ENCODE measurements at places on chromosomes 1 and 21.
A peak's percentile ranks its signal among the peaks of the same experiment; 100 is the strongest.

DNA sequence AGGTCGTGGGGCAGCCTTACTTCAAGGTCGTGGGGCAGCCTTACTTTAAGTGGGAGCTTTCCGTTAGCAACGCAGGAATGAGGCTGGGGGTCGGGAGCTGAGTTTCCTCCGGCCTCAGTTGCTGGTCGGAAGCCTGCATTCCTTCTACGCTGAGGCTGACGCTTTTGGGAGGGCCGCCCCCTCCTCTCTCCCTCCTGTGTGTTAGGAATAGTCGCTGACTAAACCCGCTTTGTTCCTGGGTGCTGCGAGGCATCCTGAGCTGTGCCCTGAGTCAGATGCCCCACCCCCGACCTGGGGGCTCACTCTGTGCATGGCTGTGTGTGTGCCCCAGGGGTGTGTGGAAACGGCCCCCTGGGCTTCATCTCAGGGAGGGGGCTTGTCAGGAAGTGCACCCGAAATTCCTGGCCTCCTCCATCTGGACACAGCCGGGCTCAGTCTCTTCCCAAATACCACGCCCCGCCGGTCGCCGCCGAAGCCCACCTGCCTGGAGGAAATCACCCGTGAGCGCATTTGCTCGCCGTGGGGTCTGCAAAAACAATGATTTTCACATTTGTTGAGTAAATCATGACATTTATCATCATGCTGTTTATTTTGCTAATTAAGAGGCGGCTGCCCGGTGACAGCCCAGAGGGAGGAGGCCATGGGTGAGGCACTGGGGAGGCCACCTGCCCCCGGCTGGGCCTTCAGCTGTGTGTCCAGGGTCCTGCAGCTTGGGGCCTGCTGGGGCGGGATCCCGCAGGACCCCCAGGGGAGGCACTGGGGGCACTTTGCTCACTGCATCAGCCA lies 121.4 kb downstream of the PRDM16 start:
- no peaks in the 10 kb centered on the region for H3K27me3 ChIP-seq
- H3K4me3 ChIP-seq, result no peak overlapping the region
- no peak overlapping the region for H3K27ac ChIP-seq
- H3K4me1 ChIP-seq, result no peaks in the 10 kb centered on the region
- no peaks in the 10 kb centered on the region for H3K36me3 ChIP-seq
- no peak for DNase-seq

- H3K4me1 ChIP-seq, result no peaks in the 10 kb centered on the region
- no peaks in the 10 kb centered on the region for H3K36me3 ChIP-seq
- no peak overlapping the region for H3K4me3 ChIP-seq
- no peaks in the 10 kb centered on the region for H3K27me3 ChIP-seq
- peak; percentile 52 for DNase-seq
- no peak overlapping the region for H3K27ac ChIP-seq
Observed at GRCh38 chr1:207309745-207310273, 11.7 kb upstream of the CD55 start.

GRCh38 chr1:194698908-194699318 lies 1512.5 kb upstream of the B3GALT2 start:
- no peaks in the 10 kb centered on the region for H3K4me1 ChIP-seq
- no peaks in the 10 kb centered on the region for H3K36me3 ChIP-seq
- H3K27ac ChIP-seq, result no peak overlapping the region
- no peak overlapping the region for H3K4me3 ChIP-seq
- no peaks in the 10 kb centered on the region for H3K27me3 ChIP-seq

- H3K4me1 ChIP-seq, result no peaks in the 10 kb centered on the region
- no peaks in the 10 kb centered on the region for H3K36me3 ChIP-seq
- no peak for DNase-seq
- no peaks in the 10 kb centered on the region for H3K27me3 ChIP-seq
- no peak overlapping the region for H3K4me3 ChIP-seq
Observed at GRCh38 chr1:51063121-51063520, 38.9 kb upstream of the C1orf185 start.

- DNase-seq, result peak; percentile 69
- peaks cover 4% of the 10 kb centered on the region for H3K4me1 ChIP-seq
- H3K4me3 ChIP-seq, result no peak overlapping the region
- H3K27me3 ChIP-seq, result no peaks in the 10 kb centered on the region
- H3K36me3 ChIP-seq, result no peaks in the 10 kb centered on the region
- H3K27ac ChIP-seq, result no peak overlapping the region
Observed at GRCh38 chr21:41357546-41357945, 4.3 kb upstream of the MX2 start.
